GM13977 (cell line): ENCODE measurements at places on chromosomes 2 and 18.

- no peak for DNase-seq
Measured at GRCh38 chr2:210188190-210188589, 17.0 kb upstream of the KANSL1L start.

GRCh38 chr18:11500153-11501122 lies 109.0 kb upstream of the SLC35G4 start:
- DNase-seq = no peak

DNA sequence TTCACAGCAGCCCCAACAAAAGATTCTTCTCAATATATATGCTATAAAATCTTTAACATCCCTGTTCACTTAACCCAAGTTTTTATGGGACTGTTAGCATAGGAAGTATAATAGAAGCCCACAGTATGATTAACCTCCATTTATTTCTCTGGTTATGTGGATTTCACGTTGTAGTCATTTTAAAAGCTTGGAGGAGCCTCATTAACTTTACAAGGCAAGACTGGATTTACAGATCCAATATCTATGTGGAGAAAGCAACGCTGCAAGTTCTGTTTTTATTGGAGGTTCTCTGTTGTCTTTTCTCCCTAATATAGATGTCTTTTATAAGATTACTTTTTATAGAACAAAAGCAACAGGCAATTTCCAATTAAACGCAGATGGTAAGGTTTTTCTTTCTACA lies 114.9 kb upstream of the SYT4 start:
- DNase-seq = no peak

- no peak for DNase-seq
Measured at GRCh38 chr2:157685572-157685971, 56.9 kb upstream of the ACVR1C start.

DNA sequence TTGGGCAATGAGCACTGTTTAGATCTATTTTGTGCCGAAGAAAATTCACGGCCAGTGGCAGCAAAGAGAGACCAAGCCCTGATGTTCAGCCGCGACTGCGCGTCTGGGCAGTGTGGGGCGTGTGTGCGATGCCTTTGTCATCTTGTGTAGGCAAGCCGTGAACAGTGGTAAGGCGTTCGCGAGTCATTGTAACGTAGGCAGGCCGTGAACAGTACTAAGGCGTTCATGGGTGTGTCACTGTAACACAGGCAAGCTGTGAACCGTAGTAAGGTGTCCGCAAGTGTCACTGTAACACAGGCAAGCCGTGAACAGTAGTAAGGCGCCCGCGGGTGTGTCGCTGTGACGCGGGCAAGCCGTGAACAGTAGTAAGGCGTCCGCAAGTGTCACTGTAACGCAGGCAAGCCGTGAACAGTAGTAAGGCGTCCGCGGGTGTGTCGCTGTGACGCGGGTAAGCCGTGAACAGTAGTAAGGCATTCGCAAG lies 99.9 kb downstream of the NFATC1 start:
- DNase-seq = no peak

GRCh38 chr2:215851082-215851481 lies 162.3 kb downstream of the MREG start:
- no peak for DNase-seq

GRCh38 chr2:58644451-58644850 lies 403.3 kb upstream of the FANCL start:
- no peak for DNase-seq

DNA sequence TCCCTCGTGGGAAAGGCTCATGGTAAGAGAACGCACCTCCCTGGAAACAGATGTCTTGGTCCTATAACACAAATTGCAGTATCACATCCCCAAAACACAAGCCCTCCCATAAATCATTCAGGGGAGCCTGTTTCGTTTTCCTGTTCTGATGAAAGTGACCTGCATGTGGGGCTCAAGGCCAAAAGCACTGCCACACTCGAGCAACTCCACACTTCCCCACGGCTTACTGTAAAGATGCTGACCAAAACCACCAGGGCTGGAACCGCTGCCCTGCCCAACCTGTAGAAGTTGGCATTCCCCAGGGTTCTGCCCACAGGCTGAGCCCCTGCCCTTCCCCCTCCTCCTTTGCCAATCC lies 139.7 kb downstream of the BCL11A start:
- peak; percentile 31 for DNase-seq

DNA sequence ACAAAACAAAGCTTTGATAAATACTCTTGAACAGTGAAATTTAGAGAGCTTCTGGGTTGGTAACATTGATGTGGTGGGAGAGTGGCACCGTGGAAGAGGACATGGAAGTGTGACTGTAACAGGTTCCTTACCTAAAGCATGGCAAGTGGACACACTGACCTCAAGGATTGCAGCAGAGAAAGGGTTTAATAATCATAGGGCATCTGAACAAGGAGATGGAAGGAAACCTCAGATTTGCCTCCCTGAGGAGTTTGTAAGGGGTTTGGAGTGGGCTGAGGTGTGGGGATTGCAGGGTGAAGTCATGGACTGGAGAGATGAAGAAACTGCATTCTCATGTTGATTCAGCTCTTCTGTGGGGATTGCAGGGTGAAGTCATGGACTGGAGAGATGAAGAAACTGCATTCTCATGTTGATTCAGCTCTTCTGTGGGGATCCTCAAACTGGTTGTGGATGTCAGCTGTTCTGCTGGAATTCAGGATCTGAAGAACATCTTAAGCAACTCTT lies 83.8 kb upstream of the TLK1 start:
- DNase-seq = no peak

DNA sequence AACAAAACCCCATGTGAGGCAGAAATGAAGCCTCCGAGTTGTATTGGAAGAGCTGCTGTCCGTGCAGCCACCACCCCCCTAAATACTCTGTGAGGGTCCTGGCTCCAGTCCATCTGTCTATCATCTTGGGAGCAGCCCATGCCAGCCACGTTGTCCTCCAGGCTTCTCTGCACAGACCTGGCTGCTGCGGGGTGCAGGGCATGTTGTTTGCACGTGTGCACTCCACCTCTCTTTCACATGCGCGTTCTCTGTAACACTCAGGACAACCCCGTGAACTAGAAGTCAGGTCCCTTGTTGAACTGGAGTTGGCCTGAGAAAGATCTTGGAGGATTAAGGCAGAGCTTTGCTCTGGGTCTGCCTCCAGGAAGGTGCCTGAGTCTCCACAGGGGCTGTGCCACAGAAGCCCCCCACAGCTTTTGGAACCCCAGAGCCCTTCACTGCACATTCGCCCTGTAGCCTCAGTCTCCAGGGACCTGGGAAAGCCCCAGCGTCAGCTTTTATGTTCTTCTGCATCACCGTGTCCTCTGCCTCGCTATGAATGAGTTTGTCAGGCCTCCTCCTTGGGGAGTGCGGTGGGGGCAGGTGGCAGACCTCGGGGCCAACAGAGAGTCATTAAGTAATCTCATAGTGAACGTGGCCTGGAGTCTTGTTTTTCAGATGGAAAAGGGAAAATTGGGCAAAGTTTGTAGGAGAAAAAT lies 16.6 kb downstream of the RTP5 start:
- peak; percentile 70 for DNase-seq

GRCh38 chr18:69737851-69738250 lies 209.8 kb downstream of the CD226 start:
- DNase-seq = no peak

GRCh38 chr18:36107477-36107876 lies 21.7 kb downstream of the SLC39A6 start:
- DNase-seq = no peak
